ENCODE measurements at places on chromosomes 5 and 9.
A peak's percentile ranks its signal among the peaks of the same experiment; 100 is the strongest.

DNA sequence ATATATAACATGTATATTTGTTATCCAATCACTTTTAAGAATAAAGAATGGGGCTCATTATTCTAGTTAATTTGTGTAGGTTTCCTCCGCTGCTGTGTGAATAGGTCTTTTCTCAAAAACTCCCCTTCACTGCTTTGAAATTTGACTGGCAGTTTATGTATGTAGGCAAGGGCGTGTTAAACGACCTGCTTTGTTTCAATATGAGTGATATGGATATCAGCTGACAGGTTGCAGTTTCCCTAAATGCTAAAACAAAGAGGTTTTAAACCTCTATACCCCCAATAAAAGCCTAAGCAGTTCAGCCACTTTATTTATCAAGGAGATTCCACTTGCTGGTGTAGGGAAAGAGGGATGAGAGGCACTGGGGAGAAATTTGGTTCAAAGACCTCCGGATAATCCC is 159.6 kb downstream of the TMEM167A start:
- no peak for DNase-seq

DNA sequence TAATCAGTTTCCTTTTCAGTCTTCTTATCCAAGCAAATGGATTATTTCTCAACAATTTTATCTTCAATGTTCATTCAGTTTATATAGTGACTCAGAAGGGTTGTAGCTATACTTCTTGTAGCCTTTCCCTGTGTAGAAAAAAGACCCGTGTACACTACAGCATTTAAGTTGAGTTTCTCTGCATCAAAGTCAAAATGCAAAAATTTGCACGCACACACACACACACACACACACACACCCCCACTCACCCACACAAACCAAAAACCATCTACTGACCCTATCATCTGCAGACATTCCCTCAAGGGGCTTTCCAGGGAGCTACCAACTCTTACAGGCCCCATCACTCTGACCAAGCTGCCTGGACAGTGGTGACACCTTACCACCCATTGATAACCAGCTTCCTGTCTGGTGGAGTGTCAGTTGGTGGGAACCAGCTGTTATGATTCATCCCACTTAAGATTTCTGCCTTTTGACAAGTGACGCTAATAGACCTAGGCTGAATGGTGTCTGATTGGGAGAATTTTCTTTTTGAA is 12.2 kb upstream of the ELL2 start:
- DNase-seq = no peak

DNA sequence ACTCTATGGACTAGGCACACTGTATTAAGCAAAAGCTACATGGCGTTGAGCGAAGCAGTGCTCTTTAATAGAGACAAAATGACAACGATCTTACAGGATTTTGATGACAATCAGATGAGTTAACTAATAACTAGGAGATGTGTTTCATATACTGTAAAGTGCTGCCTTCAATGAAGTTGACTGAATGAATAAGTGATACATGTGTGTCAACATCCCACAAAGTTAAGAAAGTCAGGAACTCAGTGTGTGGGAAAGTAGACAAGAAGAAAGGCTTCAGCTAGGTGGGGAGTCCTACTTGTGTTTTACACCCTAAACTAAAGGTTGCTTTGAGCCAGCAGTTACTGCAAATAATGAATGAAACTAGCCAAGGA is 79.6 kb downstream of the PAPPA start:
- no peak for DNase-seq

DNA sequence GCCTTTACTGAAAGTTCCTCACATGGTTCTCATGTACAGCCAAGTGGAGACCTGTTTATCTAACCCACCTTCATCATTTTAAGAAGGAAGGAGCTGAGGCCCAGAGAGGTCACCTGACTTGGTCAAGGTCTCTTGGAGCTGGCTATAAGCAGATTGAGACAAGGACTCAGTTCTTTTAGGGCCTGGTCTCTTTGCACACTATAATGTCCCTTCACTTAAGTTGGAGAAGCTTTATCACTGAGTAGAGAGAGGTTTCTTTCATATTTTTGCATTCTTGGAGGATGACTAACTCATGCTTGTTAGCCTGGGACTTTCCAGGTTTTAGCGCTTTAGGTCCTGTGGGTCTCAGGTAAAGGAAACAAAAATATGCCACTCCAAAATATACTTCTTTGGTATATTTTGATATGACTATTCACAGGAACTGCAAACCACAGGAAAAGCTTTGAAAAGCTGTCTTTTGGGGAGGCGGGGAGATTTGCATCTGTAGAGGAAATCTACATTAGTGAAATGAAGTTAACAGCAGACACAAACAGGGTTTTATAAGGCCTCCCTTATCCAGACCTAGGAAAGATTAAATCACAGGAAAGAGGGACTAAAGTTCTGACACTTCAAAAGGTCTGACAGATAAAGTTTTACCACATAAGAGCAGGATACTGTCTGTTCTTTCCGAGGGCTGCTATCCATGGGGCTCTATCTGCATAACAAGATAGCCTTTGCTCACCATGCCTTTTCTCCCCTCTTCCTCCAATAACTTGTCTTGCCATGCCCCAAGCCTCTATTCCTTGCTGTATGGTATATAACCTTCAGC is 95.8 kb upstream of the ANKRD55 start:
- peak; percentile 67 for DNase-seq

DNA sequence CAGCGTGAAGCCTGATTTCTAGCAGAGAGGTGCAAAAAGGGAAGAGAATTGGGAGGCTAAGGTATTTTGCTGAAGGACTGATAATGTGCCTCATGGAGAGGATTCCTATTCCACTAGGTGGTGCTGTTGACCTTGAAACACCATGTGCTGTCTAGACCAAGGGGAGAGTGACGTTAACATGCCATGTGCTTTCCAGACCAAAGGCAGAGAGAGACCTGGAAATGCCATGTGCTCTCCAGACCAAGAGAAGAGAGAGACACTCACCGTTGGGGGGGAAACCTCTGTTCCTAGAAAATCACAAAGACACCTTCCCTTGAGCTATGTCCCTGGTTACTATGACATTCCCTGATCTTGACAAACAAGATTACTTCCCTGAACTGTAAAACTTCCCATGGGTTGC is 286.0 kb upstream of the TUSC1 start:
- DNase-seq = peak; percentile 5

DNA sequence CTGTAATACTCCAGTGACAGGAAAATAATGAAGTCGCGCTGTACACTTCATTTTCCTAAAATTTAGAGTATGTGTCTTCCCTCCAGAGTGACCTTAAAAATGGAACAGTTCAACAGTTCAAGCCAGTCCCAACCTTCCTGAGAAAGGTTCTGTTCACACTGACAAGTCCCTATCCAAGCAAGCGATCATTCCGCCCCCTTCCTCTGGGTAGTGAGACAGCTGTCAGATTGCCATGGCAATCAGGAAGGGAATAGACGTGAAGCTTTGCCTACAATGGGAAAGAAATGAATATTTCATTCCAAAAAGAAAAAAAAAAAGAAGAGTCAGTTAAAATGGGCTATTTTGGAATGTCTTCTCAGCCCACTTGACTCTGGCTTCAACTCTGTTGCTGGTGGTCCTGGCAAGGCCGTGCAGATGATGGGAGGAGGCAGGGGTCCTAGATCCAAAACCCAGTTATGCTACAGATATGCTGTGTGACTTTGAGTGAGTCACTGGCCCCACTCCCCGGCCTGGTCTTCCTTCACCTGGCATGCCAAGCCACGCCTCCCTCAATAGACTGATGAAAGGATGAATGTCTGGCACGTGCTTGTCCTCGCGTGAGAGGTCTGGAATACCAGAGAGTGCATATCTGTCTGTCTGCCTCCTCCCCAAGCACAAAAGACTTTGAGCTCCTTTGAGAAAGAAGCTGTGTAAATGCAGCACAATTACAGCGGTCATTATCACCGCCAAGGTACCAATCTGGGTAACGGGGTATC is 165.8 kb upstream of the WWC1 start:
- no peak for DNase-seq

- DNase-seq = no peak
Measured at GRCh38 chr5:84202136-84202535, 182.5 kb downstream of the EDIL3 start.

GRCh38 chr5:144142139-144142823 is 28.2 kb downstream of the YIPF5 start:
- no peak for DNase-seq

GRCh38 chr5:61431923-61432620 is 100.0 kb downstream of the ZSWIM6 start:
- DNase-seq = no peak

DNA sequence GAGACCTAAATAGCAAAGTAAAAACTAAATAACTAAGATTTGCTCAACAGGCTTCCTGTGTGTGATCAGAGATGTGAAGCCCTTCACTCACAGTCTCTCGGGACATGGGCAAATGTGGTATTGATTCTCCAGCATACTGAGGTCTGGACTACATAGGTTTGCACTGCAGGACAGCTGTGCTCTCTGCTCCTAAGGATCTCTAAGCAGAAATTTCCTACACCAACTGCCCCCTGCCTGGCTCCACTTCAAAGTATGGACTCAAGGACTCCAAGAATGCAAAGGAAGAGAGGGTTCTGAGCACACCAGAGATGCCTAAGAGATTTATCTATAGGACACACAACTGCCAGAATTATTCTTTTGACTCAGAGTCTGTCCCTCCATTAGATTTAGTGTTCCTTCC is 487.2 kb downstream of the SEMA5A start:
- no peak for DNase-seq

GRCh38 chr5:35331956-35332950 is 102.0 kb upstream of the PRLR start:
- no peak for DNase-seq
